ENCODE measurements at places on chromosomes 2 and 18. TPM values are rescaled to one million over a fixed set of nuclear protein-coding genes. Genes with fewer than 3 reads are reported as not detected.

- H3K4me1 ChIP-seq: peaks cover 14% of the 10 kb centered on the region
- DNase-seq: peak; percentile 72
- no peaks in the 10 kb centered on the region for H3K27me3 ChIP-seq
- peak overlapping the region; percentile 86 for H3K27ac ChIP-seq
- H3K4me3 ChIP-seq: peak overlapping the region; percentile 55
- H3K36me3 ChIP-seq: no peaks in the 10 kb centered on the region
These were observed 1.3 kb downstream of the DUSP28 start for GRCh38 chr2:240561325-240561971.

- no peak overlapping the region for H3K4me3 ChIP-seq
- H3K36me3 ChIP-seq: no peaks in the 10 kb centered on the region
- DNase-seq: peak; percentile 73
- no peaks in the 10 kb centered on the region for H3K27me3 ChIP-seq
- no peak overlapping the region for H3K27ac ChIP-seq
- no peaks in the 10 kb centered on the region for H3K4me1 ChIP-seq
These were observed 2185.6 kb upstream of the CELF4 start for GRCh38 chr18:39751161-39751560.

DNA sequence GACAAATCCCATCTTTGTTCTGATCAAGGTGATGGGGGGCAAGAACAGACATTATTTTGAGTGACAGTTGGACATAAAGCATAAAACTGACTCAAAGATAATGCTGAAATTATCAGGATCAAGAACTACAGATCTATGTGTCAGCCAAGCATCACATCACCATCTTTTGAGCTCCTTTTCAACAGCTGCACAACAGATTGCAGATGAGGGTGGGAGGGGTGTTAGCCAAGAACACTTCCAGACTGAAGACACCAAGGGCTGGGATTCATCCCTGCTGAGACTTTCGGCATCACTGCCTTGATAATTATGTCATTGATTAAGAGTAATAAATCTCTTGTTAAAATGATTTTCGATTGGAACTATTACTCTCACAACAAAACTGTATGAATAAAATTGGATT is 191.5 kb upstream of the NETO1 start:
- H3K4me3 ChIP-seq: no peak overlapping the region
- H3K4me1 ChIP-seq: no peaks in the 10 kb centered on the region
- no peak overlapping the region for H3K27ac ChIP-seq
- DNase-seq: no peak
- no peaks in the 10 kb centered on the region for H3K36me3 ChIP-seq

Gene CCDC141
- total RNA-seq: 0.17 TPM

- no peaks in the 10 kb centered on the region for H3K4me1 ChIP-seq
- peak; percentile 5 for DNase-seq
- H3K4me3 ChIP-seq: no peak overlapping the region
- no peaks in the 10 kb centered on the region for H3K36me3 ChIP-seq
- no peak overlapping the region for H3K27ac ChIP-seq
These were observed 280.0 kb downstream of the GULP1 start for GRCh38 chr2:188571543-188572303.

GRCh38 chr18:7452331-7452730 is 114.8 kb upstream of the PTPRM start:
- H3K36me3 ChIP-seq: no peaks in the 10 kb centered on the region
- H3K4me3 ChIP-seq: no peak overlapping the region
- no peak for DNase-seq
- no peaks in the 10 kb centered on the region for H3K27me3 ChIP-seq
- H3K4me1 ChIP-seq: no peaks in the 10 kb centered on the region

GRCh38 chr2:216286616-216287231 is 85.6 kb downstream of the MARCHF4 start:
- DNase-seq: no peak
- H3K4me1 ChIP-seq: peaks cover 8% of the 10 kb centered on the region

Gene AOX1
- 81.4 TPM for total RNA-seq

GRCh38 chr2:57515366-57515765 is 531.2 kb upstream of the VRK2 start:
- no peak overlapping the region for H3K4me3 ChIP-seq
- no peaks in the 10 kb centered on the region for H3K27me3 ChIP-seq
- no peak for DNase-seq
- no peak overlapping the region for H3K27ac ChIP-seq
- no peaks in the 10 kb centered on the region for H3K36me3 ChIP-seq

- H3K27ac ChIP-seq: peak overlapping the region; percentile 95
- peak; percentile 97 for DNase-seq
- H3K4me3 ChIP-seq: peak overlapping the region; percentile 17
- H3K36me3 ChIP-seq: no peaks in the 10 kb centered on the region
- H3K4me1 ChIP-seq: peaks cover 41% of the 10 kb centered on the region
- no peaks in the 10 kb centered on the region for H3K27me3 ChIP-seq
These were observed 12.8 kb downstream of the PXDN start for GRCh38 chr2:1731447-1731962.

Gene LONRF2
- under 0.01 TPM for total RNA-seq

Data from fibroblast of lung (primary cell).